SJCRH30 (cell line): ENCODE measurements at places on chromosomes 1 and 21. TPM values are rescaled to one million over a fixed set of nuclear protein-coding genes. Genes with fewer than 3 reads are reported as not detected.

- DNase-seq, result peak; percentile 39
Observed at GRCh38 chr21:37367703-37368540, 1.3 kb downstream of the DYRK1A start.

- DNase-seq, result no peak
Observed at GRCh38 chr1:174871886-174872285, 127.9 kb upstream of the CACYBP start.

DNA sequence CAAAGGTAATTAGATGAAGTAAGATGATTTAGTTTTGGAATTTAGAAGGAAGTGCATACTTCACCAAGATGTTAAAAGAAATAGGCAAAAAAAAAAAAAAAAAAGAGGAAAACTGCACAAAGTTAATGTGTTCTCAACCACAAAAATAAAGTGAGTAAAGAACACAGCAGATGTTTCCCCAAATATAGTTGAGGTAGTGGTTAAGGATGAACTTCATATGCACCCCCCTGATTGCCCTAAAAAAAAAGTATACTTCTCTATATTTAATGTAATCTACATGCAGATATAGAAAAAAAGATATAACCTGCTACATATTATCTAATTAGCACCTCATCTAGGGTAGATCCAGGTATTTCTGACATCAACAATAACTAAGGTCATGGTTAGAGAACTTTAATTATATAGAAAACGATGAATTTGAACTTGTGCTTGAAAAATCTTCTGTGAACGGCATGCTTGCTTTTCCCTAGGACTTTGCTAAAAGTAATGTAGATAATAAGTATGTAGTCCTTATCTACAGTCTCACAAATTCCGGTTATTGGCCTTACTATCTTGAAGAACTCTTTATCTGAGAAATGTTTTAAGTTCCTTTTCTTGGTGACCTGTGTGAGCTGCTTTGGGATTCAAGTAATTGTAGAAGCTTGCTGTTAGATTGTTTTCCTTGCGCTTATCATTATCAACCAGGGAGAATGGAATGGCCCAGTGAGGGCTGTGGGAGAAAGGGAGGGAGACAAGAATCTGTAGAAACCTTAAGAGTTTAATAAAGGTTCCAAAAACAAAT, 70.1 kb upstream of the LRRC7 start:
- no peak for DNase-seq

DNA sequence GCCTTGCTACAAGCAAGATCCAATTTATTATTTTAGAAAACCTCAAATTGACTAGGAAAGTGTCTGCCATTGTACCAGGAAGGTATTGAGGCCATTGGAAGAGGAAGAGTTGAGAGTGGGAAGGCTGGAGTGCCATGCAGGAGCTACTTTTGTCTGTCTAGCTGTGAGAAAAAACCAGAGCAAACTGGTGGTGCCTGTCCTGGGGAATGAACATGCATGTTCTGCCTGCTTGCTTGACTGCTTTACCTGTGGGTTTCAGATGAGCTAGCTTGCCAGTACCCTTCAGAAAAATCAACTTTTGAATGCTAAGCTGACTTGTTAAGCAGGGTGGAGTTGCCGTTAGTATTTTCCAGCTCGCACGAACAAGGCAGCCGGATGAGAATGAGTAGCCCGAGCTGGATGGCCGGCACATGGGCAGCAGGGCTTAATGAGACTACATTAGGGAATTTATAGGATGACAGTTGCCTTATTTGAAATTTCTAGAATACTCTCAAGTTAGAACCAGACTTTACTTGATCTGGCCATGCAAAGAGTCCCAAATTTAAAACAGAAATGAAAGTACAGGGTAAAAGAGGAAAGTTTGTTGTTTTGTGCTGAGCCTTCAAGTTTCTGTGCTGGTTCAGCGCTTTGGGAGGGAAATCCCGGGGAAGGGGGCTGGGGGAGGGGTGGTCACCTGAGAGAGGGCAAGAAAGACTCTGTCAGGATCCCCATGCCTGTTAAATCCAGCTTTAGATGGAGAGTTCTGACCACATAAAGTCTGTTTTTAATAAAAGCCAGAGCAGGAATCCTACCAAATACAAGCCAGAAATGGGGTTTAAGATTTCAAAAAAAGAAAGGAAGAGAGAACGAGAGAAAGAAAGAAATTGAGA, 29.6 kb upstream of the C1orf105 start:
- no peak for DNase-seq

The WNT3A gene
- not detected in 2 replicates for total RNA-seq

The TMEM200B gene
- 1.0 and 1.3 TPM in 2 replicates for total RNA-seq

The BTBD8 gene
- total RNA-seq, result 0.46 and 0.73 TPM in 2 replicates
